ENCODE measurements at places on chromosomes 13 and 19. TPM values are rescaled to one million over a fixed set of nuclear protein-coding genes. Genes with fewer than 3 reads are reported as not detected.

The KLK3 gene
- 0.31 TPM for total RNA-seq

The ZNF14 gene
- 68.2 TPM for total RNA-seq

The CNN2 gene
- total RNA-seq: 152 TPM

The MBD3L3 gene
- not detected for total RNA-seq
